ENCODE measurements at places on chromosomes 4 and X.
A peak's percentile ranks its signal among the peaks of the same experiment; 100 is the strongest.

DNA sequence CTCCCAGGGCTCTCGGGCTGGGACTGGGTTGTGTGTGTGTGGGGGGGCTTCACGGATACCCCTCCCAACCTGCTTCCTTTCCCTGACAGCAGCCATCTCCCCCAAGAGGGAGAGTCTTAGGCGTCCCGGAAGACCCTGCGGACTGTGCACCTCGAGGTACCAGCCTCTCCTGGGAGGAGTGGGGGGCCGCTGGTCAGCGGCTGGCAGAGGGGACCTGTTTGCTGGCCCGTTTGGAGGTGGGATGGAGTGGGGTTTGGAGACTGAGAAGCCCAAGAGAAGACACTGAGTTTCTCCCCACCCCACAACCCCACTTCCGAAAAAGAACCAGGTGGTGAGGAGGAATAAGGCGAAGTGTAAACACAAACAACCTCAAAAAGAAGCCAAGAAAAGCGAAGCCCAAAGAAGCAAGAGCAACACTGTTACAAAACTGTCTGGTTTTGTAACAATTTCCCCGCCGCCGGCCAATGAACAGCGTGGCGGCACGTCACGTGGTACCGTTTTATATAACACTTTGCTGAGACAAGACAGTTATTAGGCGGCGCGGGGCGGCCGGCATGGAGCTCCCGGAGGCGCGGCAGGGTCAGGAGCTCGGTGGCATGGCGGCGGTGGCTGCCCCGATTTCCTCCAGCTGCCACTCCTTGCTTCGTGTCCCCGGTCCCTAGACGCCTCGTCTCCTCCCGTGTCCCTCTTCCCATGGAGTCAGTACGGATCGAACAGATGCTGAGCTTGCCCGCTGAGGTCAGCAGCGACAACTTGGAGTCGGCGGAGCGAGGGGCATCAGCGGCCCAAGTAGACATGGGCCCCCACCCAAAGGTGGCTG is at the start of gene LONRF3:
LONRF3 (plus strand) TSS at position 531 of the 820 bp plus-strand sequence; CDS start at position 694, 163 bp downstream.
- DNase-seq, result peak; percentile 80

DNA sequence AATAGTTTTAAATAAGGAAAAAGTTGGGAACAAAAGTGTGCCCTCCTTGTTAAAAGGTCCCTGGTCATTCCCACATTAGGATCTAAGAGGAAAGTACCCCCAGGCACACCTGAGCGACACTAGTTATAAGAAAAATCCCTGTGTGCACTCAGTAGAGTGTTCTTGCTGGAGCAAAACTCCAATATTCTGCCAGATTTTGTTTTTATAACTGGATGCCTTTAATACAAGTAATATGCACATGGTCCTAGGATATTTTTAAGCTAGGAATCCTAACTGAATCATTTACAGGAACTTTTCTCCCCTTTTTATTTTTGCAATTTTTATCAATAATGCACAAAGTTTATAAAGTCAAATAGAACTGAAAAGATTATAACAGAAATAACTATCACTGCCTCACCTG is 68.6 kb downstream of the BEND4 start:
- DNase-seq, result no peak

DNA sequence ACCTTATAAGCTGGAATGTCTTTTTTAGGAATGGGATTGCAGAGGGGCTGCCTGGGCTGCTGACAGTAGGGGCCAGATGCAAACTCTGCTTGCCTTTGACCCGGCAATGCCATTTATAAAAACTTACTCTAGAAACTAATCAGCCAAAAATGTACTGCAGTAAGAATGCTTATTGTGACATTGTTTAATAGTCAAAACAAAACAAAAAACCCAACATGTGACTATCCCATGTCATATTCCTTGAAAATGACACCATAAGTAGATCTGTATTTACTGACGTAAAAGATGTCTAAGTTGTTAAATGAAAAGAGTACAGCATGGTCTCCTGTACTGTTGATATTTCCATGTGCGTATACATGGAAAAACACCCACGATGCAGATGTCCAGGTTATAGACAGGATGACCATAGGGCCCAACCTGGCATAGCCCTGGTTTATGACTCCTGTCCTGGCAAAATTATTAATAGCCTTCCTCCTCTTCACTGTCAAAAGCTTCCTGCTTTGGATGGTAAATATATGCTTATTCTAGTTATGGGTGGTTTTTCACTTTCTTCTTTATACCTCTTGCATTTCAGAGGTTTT is 138.9 kb downstream of the PTTG2 start:
- no peak for DNase-seq

GRCh38 chrX:153625271-153626024 is 21.6 kb upstream of the DUSP9 start:
- no peak for DNase-seq

GRCh38 chrX:16319929-16320328 is 152.6 kb downstream of the MAGEB17 start:
- DNase-seq, result no peak

GRCh38 chrX:9188117-9188516 is 154.2 kb upstream of the FAM9B start:
- no peak for DNase-seq

DNA sequence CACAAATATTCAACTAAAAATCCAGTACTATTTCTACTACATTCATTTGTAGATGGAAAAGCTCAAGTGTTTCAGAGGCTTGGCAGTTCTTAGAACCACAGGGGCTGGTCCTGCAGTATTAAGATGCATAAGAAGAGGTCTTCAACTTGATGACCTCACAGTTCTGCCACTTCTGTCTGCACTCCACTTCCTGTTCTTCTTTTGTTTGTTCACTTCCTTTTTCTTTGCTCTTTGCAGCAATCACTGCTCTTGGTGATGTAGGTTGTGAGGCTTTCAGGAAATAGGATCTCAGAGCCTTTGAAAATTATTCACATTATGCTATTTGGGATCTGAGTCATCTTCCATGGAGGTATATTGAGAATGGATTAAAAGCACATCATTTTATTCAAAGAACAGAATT is 602.0 kb upstream of the CPEB2 start:
- DNase-seq, result peak; percentile 60

DNA sequence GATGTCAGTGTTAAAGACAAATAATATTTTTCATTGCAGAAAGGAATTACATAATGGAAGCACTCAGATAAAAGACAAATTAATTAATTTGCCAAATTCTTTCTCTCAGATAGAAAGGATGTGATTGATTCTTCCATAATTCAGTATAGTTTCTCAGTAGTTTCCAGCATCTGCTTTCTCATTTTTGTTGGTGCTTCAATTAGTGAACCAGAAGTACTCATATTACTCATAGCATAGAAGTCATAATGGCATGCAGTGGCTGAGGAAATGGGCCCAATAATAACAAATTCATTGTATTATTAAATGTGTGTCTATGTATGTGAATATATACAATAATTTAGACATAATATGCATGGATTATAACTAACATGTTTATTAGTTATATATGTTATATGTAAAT is 393.3 kb upstream of the TRAM1L1 start:
- no peak for DNase-seq

DNA sequence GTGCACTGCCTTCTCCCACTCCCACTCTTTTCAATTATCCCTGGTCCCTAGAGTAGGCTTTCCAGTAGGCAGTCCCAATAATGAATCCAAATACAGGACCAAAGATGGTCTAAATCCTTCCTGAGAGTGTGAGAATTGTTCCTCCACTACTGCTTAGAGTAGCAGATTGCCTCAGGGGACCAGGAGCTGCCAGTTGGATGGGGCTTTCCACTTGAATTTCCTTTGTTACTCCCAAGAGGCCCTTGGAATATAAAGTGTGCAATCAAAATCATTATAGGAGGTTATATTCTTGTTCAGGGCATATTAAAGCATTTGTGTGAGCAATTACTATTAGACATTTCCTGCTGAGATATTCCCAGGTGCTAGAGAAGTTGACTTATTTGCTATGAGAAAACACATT is 156.6 kb upstream of the TLL1 start:
- no peak for DNase-seq

Measured in suppressor macrophage treated with lipopolysaccharide for 4 hours (primary cell).